Cerebellar nuclear complex (tissue), 1 donor: ENCODE measurements at places on chromosomes 13 and 19.

GRCh38 chr19:18608102-18608804, 1.7 kb upstream of the CRLF1 start:
- DNase-seq = no peak

GRCh38 chr13:99066219-99066618, 88.4 kb upstream of the DOCK9 start:
- DNase-seq = no peak

- no peak for DNase-seq
Observed at GRCh38 chr19:41919948-41920712, 8.1 kb downstream of the ERFL start.

GRCh38 chr19:40632311-40633036, 31.3 kb downstream of the LTBP4 start:
- no peak for DNase-seq

- DNase-seq = no peak
Observed at GRCh38 chr19:46615966-46616365, 8.9 kb downstream of the PTGIR start.

GRCh38 chr19:45423033-45423588, 606 bp downstream of the ERCC1 start:
- no peak for DNase-seq

GRCh38 chr13:87426742-87427141, 244.4 kb upstream of the SLITRK5 start:
- no peak for DNase-seq

- no peak for DNase-seq
Observed at GRCh38 chr19:1379961-1380489, 3.7 kb upstream of the NDUFS7 start.

DNA sequence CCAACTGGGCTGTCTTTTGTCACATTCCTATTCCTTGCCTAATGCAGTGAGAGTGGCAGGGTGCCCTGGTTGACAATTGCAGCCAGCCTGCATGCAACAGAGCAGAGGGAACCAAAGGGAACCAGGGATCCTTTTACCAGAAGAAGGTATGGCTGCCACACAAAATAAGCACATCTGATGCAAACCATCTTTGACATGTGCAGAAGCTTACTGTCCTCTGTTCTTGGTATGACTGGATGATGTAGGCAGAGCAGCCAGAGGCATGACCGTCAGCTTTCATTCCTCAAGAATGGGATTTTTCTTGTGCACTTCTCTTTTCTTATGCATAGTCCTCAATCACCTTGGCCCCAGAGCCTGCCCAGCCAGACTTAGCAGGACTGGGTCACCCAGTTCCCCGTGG, 116.1 kb downstream of the UQCRFS1 start:
- DNase-seq = no peak

- no peak for DNase-seq
Observed at GRCh38 chr13:39403106-39403505, 199.9 kb downstream of the LHFPL6 start.

GRCh38 chr13:46748300-46748699, 48.7 kb downstream of the ESD start:
- DNase-seq = no peak

DNA sequence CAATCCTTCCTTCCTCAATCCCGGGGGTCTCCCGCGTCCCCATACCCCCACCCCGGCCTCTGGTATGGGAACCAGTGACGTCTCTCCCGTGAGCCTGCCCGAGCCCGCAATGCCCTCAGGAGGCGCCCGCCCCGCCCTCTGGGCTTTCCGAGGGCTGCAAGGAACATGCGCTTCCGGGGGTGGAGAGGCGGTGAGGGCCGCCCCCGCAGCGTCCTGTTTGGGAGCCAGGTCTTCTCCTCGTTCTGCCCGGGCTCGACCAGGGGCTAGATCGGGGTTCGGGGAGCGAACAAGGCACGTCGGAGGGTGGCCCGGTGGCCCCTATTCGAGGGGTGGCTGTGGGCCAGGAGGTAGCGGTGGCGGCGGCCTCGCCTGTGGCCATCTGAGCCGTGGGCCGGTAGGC, 6.6 kb upstream of the TEX101 start:
- no peak for DNase-seq

DNA sequence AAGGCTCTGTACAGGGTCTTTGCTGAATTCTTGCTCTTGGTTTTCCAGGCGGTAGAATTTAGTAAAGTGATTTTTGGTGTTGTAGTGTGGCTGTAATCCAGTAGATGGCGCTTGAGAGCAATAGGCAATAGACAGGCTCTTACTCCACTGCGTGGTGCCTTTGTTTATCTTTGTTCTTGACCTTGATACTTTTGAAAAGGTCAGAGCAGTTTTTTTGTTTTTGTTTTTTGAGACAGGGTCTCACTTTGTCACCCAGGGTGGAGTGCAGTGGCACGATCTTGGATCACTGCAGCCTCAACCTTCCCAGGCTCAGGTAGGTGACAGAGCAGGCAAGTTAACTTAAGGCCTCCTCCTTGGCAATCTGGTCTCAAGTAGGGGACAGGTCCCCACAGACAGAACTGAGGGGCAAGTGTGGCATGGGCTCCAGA, 12.2 kb upstream of the LILRA5 start:
- no peak for DNase-seq

DNA sequence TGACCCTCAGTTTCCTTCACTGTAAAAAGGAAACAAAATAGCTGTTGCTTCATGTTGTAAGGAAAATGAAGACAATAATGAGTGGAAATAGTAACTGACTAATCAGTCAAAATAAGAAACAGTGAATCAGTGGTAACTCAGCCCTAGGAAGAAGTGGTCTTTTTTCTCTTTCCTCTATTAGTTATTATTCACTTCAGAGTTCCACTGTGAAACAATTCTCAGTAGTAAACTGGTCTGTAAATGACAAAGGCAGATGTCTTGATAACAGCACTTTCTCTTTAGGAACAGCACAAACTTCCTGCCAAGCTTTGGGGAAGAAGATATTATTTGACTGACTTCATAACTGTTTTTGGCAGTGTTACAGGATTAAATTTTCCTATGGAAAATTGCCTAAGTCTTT, 600.5 kb upstream of the KLHL1 start:
- DNase-seq = no peak

DNA sequence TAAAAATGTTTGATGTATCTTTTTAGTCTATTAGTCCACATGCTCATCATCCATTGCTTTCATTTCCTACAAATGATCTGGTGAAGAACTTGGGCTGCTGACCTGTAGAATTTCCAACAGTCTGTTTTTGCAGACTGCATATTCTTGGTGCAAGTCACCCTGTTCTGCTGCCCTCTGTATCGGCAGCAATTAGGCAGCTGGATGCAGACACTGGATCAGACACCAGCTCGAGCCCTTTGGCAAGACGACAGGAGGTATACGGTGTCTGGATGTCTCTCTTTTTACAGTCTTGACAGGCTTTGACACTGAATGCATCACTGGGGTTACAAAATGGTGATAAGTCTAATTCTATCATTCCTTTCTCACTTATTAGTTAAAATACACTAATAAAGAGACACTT, 21.8 kb downstream of the MTRF1 start:
- no peak for DNase-seq

DNA sequence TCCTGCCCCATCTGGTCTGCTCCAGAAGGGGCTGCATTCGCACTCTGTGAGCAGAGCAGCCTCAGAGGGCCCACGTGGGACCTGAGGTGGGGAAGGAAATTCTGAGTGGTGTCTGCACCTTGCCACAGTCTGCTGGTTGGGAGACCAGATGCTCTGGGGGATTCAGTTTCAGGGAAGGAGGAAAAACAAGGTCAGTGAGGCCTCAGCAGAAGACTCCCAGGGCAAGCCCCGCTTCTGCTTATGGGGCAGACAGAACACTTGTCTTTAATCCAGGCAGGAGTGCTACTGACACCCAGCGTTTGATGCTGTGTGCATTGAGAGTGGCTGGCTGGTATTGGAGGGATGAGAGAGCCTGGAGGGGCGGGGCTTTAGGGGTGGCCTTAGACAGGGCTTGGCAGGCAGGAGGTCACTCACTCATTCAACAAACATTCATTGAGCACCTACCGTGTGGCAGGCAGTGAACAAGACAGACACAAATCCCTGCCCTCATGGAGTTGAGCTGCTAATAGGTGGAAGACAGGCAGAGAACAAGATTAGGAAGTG, 4.9 kb upstream of the CLEC17A start:
- no peak for DNase-seq

- no peak for DNase-seq
Observed at GRCh38 chr13:99159331-99160061, 41.2 kb upstream of the UBAC2 start.

GRCh38 chr19:34995551-34995950, 4.6 kb upstream of the GRAMD1A start:
- DNase-seq = no peak

- no peak for DNase-seq
Observed at GRCh38 chr13:51599444-51600176, 15.3 kb downstream of the WDFY2 start.

DNA sequence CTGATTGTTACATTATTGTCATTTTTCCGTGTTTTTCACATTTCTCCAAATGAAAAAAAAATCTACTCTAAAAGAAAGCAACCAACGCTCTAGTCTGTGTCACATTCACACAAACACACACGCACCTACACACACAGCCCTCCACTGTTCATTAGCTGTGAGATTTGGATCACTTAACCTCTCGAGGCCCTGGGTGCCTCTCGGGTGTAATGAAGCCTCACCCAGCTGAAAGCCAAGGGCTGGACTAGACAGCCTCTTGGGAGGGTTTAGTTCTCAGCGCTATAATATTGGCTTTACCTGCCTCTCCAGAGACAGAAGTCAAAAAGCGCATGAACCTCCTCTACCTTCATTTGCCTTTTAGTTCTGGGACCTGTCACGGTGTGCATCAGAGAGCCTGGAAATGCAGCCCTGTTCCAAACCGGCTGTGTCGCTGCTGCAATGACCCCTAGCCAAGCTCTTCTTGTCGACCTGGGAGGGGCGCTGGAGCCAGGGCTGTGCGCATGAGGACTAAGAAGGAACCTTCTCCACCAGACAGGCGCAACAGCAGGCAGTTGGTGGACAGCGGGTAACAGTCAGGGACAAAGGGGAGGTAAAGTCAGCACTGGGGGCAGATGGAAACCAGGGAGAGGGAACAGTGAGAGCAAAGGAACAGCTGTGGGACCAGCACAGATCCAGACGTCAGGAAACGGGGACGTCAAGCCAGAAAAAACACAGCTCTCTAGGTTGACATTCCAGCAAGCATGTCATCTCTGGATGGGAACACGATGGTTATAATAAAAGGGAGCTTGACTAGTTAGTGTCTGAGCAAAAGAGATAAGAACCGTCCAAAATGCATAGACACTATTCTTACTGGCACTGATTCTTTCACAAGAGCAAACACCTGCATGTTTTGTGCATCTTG, 375.9 kb downstream of the EFNB2 start:
- DNase-seq = no peak

GRCh38 chr13:101116826-101117225, 299.5 kb downstream of the NALCN start:
- no peak for DNase-seq

DNA sequence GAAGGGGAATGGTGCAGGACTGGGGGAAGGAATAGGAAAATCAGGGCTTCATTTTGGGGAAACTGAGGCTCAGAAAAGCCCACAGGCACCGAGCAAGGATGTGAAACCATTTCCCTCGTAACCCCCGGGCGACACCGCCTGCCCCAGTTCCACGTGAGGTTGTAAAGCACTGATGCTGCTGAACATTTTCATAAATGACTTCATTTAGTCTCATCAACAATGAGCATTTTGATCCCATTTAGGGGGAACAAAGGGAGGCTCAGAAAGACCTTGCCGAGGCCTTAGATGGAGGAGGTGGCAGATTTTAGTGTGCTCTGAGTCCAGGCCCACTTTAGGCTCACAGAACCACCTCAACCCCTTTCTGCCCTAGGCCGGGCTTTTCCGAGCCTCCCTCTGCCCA, 20.5 kb upstream of the FBXO27 start:
- no peak for DNase-seq

DNA sequence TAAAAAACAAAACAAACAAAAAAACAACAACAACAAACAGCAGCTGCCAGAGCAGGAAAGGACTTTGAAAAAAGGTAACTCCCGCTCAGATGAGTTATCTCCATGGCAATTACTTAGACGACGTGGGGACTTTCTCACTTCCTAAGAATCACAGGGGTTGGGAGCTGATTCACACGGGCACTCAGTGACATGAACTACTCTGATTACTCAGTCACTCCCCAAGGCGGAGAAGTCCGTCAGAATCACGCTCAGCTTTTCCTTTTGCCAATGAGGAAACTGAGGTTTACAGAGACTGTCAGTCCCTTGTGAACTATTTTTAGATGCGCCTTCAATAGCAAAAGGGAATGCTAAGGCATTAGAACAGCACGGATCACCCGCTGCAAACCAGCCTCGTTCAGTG, 32.3 kb upstream of the MATK start:
- DNase-seq = no peak

DNA sequence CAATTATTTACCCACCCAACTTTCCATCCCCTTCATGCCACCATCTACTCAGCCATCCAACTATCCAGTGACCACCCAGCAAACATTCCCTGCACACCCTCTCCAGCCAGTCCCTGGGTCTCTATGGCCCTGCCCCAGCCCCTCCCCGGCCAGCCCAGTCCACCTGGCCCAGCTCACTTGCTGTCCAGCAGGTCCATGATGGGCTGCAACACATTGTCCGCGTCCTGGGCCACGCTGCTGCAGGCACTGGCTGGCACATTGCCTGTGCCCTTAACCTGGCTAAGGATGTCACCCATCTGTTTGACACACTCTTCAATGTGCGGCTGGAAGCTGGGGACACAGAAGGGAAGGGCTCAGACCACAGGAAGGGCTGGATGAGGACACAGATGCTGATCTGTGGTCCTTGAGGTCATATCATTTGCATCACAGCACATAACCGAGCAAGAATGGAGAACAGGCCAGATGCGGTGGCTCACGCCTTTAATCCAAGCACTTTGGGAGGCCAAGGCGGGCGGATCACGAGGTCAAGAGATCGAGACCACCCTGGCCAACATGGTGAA, 61.6 kb downstream of the UNC13A start:
- no peak for DNase-seq

DNA sequence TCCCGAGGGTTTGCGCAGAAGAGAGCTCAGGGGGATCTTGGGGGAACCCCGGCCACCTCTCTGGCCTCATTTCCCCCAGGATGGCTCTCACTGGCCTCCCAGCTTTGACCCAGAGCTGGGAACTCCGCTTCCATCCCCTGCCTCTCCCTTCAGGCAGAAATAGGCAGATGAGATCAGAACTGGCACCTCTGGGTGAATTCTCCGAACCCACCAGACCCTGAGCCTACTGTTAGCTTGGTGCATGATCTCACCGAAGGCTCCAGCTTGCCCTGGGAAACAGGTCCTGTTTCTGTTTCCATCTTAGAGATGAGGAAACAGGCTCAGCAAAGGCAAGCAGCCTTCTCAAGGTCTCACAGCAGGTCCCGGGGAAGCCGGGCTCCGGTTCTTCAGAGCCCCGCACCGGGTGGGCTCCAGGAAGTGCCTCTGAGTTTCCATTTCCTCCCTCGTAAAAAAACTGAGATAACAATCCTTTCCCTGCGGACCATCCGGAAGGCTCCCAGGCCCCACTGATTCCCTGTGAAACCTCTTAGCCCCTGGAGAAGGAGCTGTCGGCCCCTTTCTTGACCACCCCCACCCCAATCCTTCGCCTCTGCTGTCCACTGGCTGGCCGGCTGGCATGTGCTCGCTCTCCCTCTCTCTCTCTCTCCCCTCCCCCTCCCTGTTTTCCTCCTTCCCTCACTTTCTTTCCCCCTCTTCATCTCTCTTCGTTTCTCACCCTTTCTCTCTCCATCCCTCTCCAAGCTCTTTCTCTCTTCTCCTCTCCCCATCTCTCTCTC, 2.1 kb downstream of the NECTIN2 start:
- no peak for DNase-seq

GRCh38 chr19:58544591-58545285, 874 bp downstream of the TRIM28 start:
- DNase-seq = no peak
